Activated CD4-positive, alpha-beta memory T cell treated with anti-CD3 and anti-CD28 coated beads, Interleukin-2, amount 10 ng/mL, durations not matched to agents 7 days and 5 days (primary cell): ENCODE measurements at places on chromosomes 6 and 20. TPM values are rescaled to one million over a fixed set of nuclear protein-coding genes. Genes with fewer than 3 reads are reported as not detected.

The CAP2 gene
- not detected for total RNA-seq

The PRELID3B gene
- 88.7 TPM for total RNA-seq

The SLC17A2 gene
- not detected for total RNA-seq

The SCGN gene
- not detected for total RNA-seq

The OOEP gene
- 0.68 TPM for total RNA-seq

The PAX1 gene
- not detected for total RNA-seq

The ZNF343 gene
- total RNA-seq: 8.8 TPM

The TRIM15 gene
- total RNA-seq: not detected

The MCHR2 gene
- not detected for total RNA-seq

The TP53TG5 gene
- not detected for total RNA-seq

The MAK gene
- 0.15 TPM for total RNA-seq

The ZNF311 gene
- total RNA-seq: 0.53 TPM

The XKR7 gene
- total RNA-seq: not detected

The FAXC gene
- total RNA-seq: 0.38 TPM

The OSER1 gene
- 30.8 TPM for total RNA-seq

The CRIP3 gene
- total RNA-seq: not detected

The HDGFL1 gene
- total RNA-seq: not detected

The POPDC3 gene
- not detected for total RNA-seq

The CCND3 gene
- 464 TPM for total RNA-seq

The LAMP5 gene
- total RNA-seq: not detected

The GDAP1L1 gene
- not detected for total RNA-seq

The NFATC2 gene
- 53.3 TPM for total RNA-seq

The BANF2 gene
- total RNA-seq: not detected

The EXOC2 gene
- total RNA-seq: 31.9 TPM

The RNF114 gene
- 76.4 TPM for total RNA-seq

The VGLL2 gene
- not detected for total RNA-seq

The RTEL1 gene
- total RNA-seq: 29.2 TPM

The CLDN20 gene
- not detected for total RNA-seq

The HDAC2 gene
- total RNA-seq: 64.8 TPM

The OR10C1 gene
- total RNA-seq: not detected

The METTL24 gene
- not detected for total RNA-seq

The TNFRSF21 gene
- not detected for total RNA-seq

The HNF4A gene
- total RNA-seq: not detected

The RAB44 gene
- 0.25 TPM for total RNA-seq

The FOXF2 gene
- not detected for total RNA-seq

The RFX6 gene
- total RNA-seq: not detected

The SLC13A3 gene
- not detected for total RNA-seq

The RNF182 gene
- total RNA-seq: not detected

The FKBP1C gene
- total RNA-seq: 0.55 TPM

The CLIC5 gene
- total RNA-seq: 8.4 TPM

The SLC12A5 gene
- not detected for total RNA-seq

The NRSN1 gene
- total RNA-seq: not detected

The SNRNP48 gene
- total RNA-seq: 16.5 TPM

The TMEM63B gene
- 15.5 TPM for total RNA-seq

The PTK6 gene
- total RNA-seq: 2.3 TPM

The ZNF318 gene
- 16.9 TPM for total RNA-seq

The CCM2L gene
- not detected for total RNA-seq

The HLA-DQB2 gene
- not detected for total RNA-seq
